Tibial nerve (tissue), 4 donors: ENCODE measurements at places on chromosomes 6 and 20. TPM values are rescaled to one million over a fixed set of nuclear protein-coding genes. Genes with fewer than 3 reads are reported as not detected.

BTBD3 gene
- 29.8 TPM for total RNA-seq

SNX9 gene
- 61.5 TPM for total RNA-seq

BPIFB1 gene
- not detected for total RNA-seq

IL17A gene
- not detected for total RNA-seq

DNA sequence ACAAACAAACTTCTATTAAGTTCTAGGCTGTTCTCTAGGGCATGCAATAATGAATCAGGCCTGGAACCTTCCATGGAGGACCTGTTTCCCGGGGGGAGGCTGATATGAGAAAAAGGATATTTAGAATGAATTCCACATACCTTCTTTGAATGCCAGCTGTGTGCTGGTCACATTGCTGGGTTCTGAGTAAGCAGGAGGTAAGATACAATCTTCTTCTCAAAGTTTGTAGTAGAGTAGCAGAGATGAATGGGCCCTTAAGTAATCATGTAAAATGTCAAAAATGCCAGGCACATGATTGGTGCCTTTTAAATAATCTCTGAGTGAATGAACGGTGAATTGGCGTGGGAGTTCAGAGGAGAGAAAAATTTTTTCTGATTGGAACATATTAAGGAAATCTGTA, 47.4 kb downstream of the TGM2 start:
- no peaks in the 10 kb centered on the region for H3K36me3 ChIP-seq
- H3K4me3 ChIP-seq: no peak overlapping the region
- no peaks in the 10 kb centered on the region for H3K27me3 ChIP-seq
- no peak overlapping the region for H3K27ac ChIP-seq
- DNase-seq: no peak

HTR1B gene
- total RNA-seq: 1.8 TPM

- no peak overlapping the region for H3K4me3 ChIP-seq
- H3K4me1 ChIP-seq: no peaks in the 10 kb centered on the region
- H3K36me3 ChIP-seq: no peaks in the 10 kb centered on the region
- DNase-seq: no peak
- no peaks in the 10 kb centered on the region for H3K27me3 ChIP-seq
- no peak overlapping the region for H3K27ac ChIP-seq
Observed at GRCh38 chr6:122098201-122098678, 301.2 kb upstream of the HSF2 start.

TRIM15 gene
- not detected for total RNA-seq

- H3K4me1 ChIP-seq: no peaks in the 10 kb centered on the region
- H3K4me3 ChIP-seq: no peak overlapping the region
Observed at GRCh38 chr20:60063739-60064380, 105.6 kb downstream of the CDH26 start.

- H3K4me1 ChIP-seq: peaks cover 51% of the 10 kb centered on the region
- H3K36me3 ChIP-seq: no peaks in the 10 kb centered on the region
- H3K4me3 ChIP-seq: no peak overlapping the region
- H3K27me3 ChIP-seq: no peaks in the 10 kb centered on the region
- peak overlapping the region; percentile 70 for H3K27ac ChIP-seq
Observed at GRCh38 chr6:44058617-44059358, 68.5 kb downstream of the MRPL14 start.

- no peaks in the 10 kb centered on the region for H3K36me3 ChIP-seq
- no peak overlapping the region for H3K27ac ChIP-seq
- no peaks in the 10 kb centered on the region for H3K4me1 ChIP-seq
Observed at GRCh38 chr6:84356907-84357306, 129.5 kb upstream of the CEP162 start.

GRCh38 chr20:49230021-49230420, 10.8 kb downstream of the DDX27 start:
- no peaks in the 10 kb centered on the region for H3K4me1 ChIP-seq
- DNase-seq: no peak
- peak overlapping the region; percentile 7 for H3K27ac ChIP-seq
- H3K4me3 ChIP-seq: no peak overlapping the region

DNA sequence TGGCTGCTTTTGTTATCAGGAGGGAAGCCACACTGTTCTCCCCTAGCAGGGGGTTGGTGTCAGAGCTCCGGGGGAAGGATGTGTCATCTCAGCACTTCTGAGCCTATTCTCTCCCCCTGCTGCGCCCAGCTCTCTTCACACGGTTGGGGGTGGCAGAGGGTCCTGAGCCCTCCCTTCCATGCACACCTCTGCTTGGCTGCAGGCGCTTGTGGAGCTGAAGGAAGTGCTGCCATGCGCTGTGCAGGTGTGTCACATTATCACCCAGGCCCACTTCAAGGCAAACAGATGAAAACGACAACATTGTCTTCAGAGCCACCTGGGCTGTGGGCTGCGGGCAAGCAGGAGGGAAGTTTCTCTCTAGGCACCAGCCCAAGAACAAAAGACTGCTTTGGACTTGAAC, 263.4 kb downstream of the BMP7 start:
- no peak overlapping the region for H3K4me3 ChIP-seq
- H3K27ac ChIP-seq: no peak overlapping the region
- DNase-seq: no peak
- H3K36me3 ChIP-seq: no peaks in the 10 kb centered on the region
- H3K27me3 ChIP-seq: no peaks in the 10 kb centered on the region

PET117 gene
- 16.8 TPM for total RNA-seq

- H3K27me3 ChIP-seq: no peaks in the 10 kb centered on the region
- no peak overlapping the region for H3K27ac ChIP-seq
- no peak overlapping the region for H3K4me3 ChIP-seq
- no peak for DNase-seq
- no peaks in the 10 kb centered on the region for H3K36me3 ChIP-seq
Observed at GRCh38 chr6:154981079-154981870, 13.8 kb upstream of the TIAM2 start.

DNA sequence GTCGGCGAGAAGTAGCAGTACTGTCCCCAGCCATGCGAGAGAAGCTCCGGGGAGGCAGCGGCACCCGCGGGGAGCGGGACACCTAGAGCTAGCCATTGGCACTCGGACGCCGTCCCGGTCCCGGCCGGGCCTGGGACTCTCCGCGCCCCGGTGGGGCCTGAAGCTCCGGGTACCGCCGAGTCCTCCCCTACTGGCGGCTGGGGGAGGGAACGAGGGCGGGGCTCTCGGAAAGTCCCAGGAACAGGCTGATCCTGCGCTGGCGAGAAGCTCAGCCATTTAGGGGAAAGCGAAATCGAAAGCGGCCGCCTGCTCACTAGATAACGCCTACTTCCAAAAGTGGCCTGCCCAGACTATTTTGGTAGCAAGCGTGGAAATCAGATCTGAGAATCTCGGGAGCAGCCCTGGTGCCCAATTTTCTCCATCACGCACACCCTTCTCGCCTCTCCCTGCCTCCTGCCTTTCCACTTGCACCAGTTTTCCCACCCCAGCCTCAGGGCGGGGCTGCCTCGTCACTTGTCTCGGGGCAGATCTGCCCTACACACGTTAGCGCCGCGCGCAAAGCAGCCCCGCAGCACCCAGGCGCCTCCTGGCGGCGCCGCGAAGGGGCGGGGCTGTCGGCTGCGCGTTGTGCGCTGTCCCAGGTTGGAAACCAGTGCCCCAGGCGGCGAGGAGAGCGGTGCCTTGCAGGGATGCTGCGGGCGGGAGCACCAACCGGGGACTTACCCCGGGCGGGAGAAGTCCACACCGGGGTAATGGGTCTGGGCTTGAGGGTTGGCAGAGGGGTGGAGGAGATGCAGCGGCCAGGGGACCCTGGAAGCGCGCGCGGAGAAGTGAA, at the start of the genes PSMB9 and TAP1:
TSS of gene PSMB9 (plus strand) at position 652 of the 835 bp plus-strand sequence. CDS start at position 690, 38 bp downstream.
TSS of gene TAP1 (minus strand) at position 164 of the 835 bp plus-strand sequence. CDS start at position 96, 68 bp downstream.
- peak within 1 kb of the TSS; percentile 99 for H3K4me3 ChIP-seq
- peaks cover 43% of the 10 kb centered on the region for H3K36me3 ChIP-seq
- peaks cover 11% of the 10 kb centered on the region for H3K4me1 ChIP-seq
- peak; percentile 92 for DNase-seq

GRCh38 chr6:19798362-19798761, 38.8 kb upstream of the ID4 start:
- no peaks in the 10 kb centered on the region for H3K4me1 ChIP-seq
- H3K27me3 ChIP-seq: no peaks in the 10 kb centered on the region
- H3K4me3 ChIP-seq: no peak overlapping the region
- no peak overlapping the region for H3K27ac ChIP-seq

- no peaks in the 10 kb centered on the region for H3K27me3 ChIP-seq
- no peak for DNase-seq
- H3K4me1 ChIP-seq: no peaks in the 10 kb centered on the region
- no peaks in the 10 kb centered on the region for H3K36me3 ChIP-seq
- no peak overlapping the region for H3K27ac ChIP-seq
- H3K4me3 ChIP-seq: no peak overlapping the region
Observed at GRCh38 chr6:49913636-49914375, 47.5 kb upstream of the CRISP1 start.

NKAPL gene
- total RNA-seq: 1.2 TPM

DACT2 gene
- total RNA-seq: 1.3 TPM

- H3K27me3 ChIP-seq: no peaks in the 10 kb centered on the region
- H3K27ac ChIP-seq: peak overlapping the region; percentile 70
- no peaks in the 10 kb centered on the region for H3K4me1 ChIP-seq
- H3K4me3 ChIP-seq: no peak overlapping the region
- DNase-seq: no peak
Observed at GRCh38 chr20:54267483-54268003, 59.7 kb downstream of the PFDN4 start.
